ENCODE measurements at places on chromosomes 1 and 21.

DNA sequence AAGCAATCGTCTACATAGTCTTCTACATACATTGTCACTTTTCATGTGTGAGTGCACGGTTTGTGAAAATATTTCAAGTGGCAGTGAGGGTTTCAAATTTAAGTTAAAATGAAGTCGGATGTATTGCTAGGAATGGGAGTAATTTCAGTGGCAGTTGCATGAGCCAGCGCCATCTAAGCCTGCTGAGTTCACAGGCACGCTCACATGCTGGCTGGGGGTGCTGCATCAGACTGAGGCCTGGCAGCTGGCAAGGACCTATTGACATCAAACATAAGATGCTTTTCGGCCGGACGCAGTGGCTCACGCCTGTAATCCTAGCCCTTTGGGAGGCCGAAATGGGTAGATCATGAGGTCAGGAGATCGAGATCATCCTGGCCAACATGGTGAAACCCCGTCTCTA, 80.7 kb downstream of the UBE4B start:
- DNase-seq = no peak

DNA sequence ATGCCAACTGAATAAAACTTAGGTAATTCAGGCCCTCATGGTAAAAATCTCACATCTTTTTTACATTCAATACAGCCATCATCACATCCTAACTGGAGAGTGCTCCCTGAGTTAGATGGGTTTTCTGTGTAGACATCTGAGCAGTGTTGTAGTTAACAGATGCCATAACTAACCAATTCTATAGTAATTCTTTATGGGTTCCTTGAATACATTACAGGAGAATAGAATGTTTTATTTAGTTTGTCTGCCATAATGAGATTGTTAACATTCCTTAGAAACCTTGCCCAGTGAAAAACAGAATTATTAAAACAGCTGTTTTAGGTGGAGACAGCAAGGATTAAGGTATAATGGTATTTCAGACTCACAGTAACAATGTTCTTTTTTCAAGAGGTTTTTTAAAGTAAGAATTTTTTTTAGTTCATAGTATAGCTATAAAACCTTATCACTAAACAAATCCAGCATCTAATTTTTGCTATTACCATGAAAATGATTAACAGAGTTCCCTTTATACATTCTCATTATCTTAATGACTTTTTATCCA, 95.3 kb downstream of the ATP5PO start:
- no peak for DNase-seq

GRCh38 chr1:53343831-53344668, 16.2 kb upstream of the LRP8 start:
- no peak for DNase-seq

GRCh38 chr1:35615440-35615839, 25.9 kb downstream of the PSMB2 start:
- DNase-seq = no peak

DNA sequence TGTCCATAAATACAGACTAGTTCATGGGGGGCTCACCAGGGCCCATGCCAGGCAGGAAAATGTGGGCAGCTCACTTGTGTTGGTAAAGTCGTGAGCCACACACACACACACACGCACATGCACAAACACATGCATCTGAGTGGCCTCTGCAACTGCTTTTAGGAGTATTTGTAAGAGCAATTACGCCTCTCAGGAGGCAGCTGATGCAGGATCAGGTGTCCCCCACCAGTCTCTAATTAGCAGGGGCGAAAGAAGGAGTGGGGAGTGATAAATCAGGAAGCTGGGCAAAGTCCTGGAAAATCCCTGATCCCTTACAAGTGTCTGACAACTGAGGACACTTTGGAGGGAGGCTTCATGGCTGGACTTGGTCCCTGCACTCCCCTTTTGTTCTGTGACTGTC, 5.7 kb upstream of the IVL start:
- DNase-seq = no peak

- DNase-seq = no peak
Observed at GRCh38 chr1:28540651-28541050, 12.2 kb upstream of the TRNAU1AP start.

DNA sequence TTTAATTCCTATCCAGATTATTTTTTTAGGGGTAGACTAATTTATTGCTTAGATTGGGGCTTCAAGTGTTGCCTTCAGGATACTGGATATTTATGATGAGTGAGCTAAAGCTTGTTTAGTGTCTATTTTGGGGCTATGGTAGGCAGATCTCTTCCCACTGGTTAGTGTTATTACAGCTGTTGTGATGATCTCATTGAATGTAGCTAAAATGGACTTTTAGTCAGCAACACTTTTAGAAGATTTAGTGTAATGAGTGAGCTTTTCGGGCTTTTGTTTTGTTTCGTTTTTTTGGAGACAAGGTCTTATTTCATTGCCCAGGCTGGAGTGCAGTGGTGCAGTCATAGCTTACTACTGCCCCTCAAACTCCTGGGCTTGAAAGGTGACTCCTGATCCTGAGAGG, 14.2 kb downstream of the THRAP3 start:
- DNase-seq = no peak

DNA sequence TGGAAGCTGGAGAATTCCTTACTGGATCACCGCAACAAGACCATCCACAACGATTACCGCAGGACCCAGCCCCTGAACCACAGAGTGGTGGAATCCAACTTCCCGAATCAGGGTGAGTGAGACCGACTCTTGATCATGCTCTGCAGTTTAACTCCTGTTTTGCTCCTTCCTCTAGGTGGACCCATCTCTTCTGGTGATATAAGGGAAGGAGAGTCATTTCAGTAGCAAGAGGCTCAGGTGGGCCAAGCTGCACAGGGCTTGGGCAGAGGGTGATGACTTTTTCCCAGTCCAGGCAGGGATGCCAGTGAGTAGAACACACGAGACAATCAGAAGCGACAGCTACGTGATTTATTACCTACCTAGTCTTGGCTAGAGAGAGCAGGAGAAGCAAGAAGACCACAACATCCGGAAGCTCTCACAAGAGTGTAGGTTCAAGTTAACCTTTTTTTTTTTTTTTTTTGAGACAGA, 25.2 kb downstream of the CA6 start:
- DNase-seq = no peak

DNA sequence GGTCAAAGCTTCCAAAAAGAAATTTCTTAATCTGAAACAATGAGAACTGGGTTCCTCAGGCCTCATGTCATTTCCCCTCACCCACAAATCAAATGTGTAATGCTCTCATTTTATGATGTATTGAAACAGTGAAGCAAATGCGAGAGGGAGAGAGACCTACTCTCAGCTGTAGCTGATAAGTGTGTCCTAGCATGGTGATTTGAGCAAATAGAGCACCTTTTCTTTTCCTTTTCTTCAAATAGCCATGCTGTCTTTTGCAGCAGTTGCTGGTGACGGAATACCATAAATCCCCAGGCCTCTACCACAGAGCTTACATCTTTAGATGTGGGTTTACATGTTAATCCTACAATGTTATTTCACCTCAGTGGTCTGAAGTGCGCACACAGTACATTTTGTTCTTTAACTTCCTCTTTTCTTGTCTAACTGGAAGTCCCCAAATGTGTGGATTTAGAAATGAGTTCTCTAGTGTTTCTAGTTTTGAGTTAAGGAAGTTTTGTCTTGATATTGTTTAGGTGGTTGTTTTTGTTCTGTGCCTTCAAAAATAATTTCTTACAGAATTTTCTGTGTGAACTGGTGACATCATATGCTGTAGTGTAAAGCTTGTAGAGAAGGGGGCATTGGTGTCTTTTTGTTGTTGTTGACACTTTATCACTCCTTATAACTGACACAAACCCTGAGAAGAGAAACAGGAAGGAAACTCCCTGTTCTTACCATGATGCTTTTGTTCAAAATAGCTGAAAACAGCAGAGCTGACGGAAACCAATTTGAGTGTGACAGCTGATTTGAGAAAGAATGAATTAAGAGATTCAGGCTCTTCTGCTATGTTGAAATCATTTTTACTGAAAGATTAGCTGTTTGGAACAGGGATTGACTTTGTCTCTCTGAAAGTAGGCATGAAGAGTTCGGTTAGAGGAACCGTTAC, 12.2 kb downstream of the SMAP2 start:
- no peak for DNase-seq

DNA sequence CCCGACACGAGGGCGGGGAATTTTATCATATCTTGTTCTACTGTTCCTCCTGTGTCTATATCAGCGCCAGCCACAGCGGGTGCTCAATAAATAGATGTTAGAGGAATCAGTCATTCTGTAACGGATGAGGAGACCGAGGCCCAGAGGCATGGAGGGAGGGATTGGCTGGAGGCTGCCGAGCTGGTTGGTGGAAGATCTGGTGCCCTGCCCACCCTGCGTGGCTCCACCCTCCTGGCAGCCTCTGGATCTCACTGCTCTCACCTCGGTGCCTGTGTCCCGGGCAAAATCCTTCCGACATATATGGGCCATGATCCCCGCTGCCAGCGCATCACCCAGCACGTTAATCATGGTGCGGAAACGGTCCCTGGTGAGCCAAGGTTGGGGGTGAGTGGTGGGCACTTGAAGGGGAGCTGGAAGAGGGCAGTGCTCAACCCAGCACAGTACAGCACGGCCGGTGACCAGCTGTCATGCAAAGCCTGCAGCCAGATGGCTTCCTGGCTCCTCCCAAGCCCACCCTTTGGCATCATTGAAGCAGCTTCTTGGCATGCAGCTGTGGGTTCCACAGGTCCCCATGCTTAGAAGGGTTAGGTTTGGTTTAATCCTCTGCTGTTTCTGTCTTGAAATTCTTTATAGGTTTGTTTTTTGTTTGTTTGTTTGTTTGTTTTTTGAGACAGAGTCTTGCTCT, 26.7 kb downstream of the PODN start:
- no peak for DNase-seq

DNA sequence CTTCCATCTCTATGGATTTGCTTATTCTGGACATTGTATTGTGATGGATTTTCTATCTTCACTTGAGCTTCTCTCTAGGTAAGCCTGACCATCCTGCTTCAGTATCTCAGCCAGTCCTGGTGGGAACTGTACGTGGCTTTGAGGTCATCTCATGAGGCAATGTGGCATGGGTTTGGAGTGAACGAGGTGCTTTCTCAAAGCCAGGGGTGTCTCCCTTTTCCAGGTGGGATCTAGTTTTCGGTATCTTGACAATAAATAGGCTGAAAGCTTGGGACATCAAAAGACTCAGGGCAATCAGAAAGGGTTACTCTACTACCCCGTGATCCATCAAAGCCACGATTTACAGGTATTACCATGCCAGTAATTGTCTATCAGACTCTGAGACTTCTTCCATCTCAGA, 40.8 kb downstream of the AZIN2 start:
- no peak for DNase-seq

GRCh38 chr1:202351725-202352124, 3.2 kb downstream of the PPP1R12B start:
- DNase-seq = no peak

GRCh38 chr21:41018431-41018830, 149.5 kb upstream of the BACE2 start:
- no peak for DNase-seq

DNA sequence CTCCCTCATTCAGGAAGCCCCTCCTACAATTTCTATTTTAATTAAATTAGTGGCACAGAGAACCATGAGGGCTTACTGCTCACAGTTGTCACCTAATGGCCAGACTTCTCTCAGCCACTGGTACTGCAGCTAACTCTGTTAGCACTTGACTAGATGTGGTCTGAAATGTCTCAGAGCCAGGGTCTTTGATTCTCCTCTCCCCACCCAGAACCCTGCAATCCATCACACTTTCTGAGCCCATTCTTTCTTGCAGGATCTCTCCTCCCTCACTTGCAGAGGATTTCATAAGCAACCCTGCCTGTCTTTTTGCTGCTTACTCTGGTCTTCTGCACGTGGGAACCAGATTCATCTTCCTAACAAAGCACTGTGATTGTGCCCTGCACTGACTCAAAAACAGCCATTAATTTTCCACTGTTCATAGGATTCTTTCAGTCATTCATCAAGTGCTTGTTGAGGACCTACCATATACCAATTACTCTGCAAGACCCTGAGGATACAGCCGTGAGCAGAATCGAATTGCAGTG, 108.4 kb downstream of the EDEM3 start:
- DNase-seq = no peak

DNA sequence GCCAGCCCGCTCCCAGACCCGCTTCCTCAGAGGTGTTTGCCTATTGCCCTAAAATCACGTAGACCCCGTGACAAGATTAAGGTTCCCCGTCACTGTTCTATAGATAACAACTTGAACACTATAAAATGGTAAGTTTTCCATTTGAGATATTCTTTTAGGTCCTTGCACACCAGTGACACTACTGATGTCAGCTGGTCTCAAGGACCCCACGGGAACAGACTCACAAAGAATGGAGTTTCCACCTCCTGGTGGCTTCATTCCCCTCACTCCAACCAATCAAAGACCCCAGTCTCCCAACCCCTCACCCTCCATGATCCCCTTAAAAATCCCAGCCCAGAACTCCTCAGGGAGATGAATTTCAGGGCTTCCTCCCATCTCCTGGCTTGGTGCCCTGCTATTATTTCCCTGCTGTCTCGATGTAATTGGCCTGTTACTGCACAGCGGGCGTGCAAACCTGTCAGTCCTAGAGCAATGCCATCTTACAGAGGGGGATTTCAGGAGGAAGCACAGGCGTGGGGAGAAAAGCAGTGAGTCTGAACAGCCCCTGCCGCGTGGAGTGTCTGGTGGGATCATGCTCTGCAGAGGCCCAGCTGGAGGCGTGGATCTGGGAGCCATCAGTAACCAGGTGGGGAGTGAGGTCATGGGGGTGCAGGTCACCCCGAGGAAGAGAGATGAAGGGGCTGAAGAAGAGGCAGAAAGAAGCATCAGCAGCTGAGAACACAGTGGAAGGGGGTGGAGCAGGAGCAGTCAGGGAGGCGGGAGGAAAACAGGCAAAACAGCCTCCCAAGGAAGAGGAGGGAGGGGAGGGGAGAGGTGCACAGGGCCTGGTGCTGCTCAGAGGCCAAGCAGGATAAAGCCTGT, 35.1 kb upstream of the LBR start:
- peak; percentile 96 for DNase-seq

- DNase-seq = no peak
Observed at GRCh38 chr1:20322081-20322824, 31.6 kb downstream of the VWA5B1 start.

DNA sequence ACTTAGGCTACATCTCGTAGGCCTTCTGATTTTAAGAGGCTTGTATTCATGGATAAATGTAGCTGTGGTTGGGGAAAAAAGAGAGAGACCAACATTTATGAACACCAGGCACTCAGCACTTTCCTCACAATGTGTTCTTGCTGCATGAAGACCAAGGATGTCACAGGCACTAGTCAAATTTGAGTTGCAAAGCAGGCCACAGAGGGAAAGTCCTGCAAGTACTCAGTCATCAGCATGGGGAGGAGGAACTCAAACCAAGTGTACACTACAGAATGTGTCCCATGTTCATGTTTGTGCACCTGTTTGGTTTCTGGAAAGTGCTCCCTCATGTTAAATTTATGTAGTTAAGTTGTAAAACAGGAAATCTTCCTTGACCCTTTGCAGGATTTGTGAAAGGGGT, 8.7 kb upstream of the MAP3K7CL start:
- DNase-seq = no peak

DNA sequence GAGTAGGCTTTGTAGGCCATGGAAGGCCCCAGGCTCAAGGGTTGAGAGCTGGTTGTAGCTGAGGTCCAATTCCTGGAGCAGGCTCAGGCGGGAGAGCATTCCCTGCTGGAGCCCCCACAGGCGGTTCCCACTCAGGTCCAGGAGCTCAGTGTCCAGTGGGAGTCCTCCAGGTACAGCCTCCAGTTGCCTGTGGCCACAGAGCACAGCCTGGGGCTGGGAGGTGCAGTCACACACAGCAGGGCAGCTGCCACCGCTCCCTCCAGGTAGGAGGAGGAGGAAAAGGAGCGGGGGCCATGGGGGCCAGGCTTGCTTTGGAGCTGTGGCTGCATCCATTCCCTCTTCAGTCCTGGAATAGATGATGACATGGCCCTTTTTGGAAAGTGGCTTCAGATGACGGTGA, 2.8 kb downstream of the LINGO4 start:
- no peak for DNase-seq

Data from NCI-H1092 treated with DMSO at 0.1 percent for 48 hours (cell line).